ENCODE measurements at places on chromosomes 12 and 14. TPM values are rescaled to one million over a fixed set of nuclear protein-coding genes. Genes with fewer than 3 reads are reported as not detected.

- peak; percentile 58 for DNase-seq
These were observed 5.0 kb upstream of the SLC25A47 start for GRCh38 chr14:100317912-100318808.

The STAC3 gene
- 3.0 TPM for total RNA-seq

DNA sequence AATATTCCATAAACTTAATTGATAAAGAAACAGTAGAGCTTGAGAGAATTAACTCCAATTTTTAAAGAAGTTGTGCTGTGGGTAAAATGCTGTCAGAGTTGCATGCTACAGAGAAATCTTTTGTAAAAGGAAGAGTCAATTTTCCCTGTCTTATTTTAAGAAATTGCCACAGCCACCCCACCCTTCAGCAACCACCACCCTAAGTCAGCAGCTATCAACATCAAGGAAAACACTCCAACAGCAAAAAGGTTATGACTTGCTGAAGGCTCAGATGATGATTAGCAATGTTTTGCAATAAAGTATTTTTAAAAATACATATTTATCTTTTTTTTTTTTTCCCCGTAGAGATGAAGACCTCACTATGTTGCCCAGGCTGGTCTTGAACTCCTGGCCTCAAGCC is 6.5 kb upstream of the DRAM1 start:
- DNase-seq: no peak

GRCh38 chr12:127583041-127583440 is 683.9 kb upstream of the TMEM132C start:
- DNase-seq: no peak

GRCh38 chr12:24748326-24748725 is 200.6 kb downstream of the BCAT1 start:
- DNase-seq: no peak

The KRT73 gene
- total RNA-seq: 69.7 TPM
